ENCODE measurements at places on chromosomes 6 and 20.

- no peak for DNase-seq
Observed at GRCh38 chr6:23563323-23563722, 562.7 kb upstream of the NRSN1 start.

DNA sequence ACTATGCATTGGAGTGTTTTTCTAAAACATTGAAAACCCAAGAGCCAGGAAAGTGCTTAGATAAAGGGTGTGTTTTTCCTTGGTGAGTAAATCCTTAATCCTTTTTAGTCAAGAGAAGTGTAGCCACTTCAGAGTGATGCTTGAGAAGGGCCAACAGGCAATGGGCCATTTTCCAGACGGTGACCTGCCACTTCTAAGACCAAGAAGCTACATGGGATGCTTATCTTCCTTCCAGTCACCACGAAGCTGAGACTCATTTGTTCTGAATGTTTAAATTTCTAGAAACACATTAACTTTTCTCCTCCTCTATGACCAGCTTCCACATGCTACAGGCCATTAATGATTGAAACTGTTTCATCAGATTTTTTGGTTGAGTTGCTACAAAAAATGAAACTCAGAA is 34.4 kb upstream of the NHSL1 start:
- no peak for DNase-seq

GRCh38 chr6:77092971-77093370 is 370.3 kb downstream of the HTR1B start:
- no peak for DNase-seq

DNA sequence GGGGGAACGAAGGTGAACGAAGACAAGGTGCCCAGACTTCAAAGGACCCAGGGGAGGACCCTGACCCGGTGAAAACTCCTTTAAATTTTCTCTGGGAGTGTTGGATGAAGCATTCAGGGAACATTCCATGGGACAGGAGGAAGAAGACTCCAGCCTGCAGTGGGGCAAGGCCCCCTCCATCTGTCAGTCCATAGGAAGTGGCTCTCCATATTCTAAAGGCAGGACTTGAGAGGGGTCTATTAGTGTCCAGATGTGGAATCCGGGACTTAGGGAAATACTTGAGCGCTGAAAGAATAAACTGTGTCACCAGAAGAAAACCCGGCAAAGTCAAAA is 3.2 kb upstream of the BPIFA2 start:
- DNase-seq, result no peak

- DNase-seq, result no peak
Observed at GRCh38 chr20:3702611-3703391, 9.6 kb downstream of the SIGLEC1 start.

DNA sequence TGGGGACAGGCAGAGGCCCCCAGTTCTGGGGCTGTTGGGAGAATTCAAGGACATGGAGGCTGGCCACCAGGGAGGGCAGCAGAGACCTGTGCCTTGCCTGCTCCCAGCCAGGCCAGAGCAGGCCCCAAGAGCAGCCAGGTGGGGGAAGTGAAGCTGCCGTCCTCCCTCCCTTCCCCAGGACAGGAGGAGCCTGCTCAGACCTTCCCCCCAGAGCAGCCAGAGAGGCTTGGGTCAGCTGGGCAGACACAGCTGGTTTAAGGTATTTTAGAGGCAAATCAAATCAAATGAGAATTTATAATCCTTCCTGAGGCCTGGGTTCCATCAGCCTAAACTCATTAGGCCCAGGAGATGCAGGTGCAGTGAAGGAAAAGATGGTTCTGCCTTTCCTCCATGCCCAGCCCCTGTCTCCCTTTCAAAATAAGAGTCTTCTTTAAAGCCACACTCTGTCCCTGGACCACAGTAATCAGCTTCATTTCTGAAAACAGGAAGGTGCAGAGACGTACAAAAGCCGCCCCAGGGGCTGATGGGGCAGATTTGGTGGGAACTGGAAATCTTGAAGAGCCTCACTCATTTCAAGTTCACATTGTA is 21.7 kb downstream of the BMP7 start:
- no peak for DNase-seq

- DNase-seq, result no peak
Observed at GRCh38 chr20:42391807-42392206, 773.6 kb upstream of the CHD6 start.

DNA sequence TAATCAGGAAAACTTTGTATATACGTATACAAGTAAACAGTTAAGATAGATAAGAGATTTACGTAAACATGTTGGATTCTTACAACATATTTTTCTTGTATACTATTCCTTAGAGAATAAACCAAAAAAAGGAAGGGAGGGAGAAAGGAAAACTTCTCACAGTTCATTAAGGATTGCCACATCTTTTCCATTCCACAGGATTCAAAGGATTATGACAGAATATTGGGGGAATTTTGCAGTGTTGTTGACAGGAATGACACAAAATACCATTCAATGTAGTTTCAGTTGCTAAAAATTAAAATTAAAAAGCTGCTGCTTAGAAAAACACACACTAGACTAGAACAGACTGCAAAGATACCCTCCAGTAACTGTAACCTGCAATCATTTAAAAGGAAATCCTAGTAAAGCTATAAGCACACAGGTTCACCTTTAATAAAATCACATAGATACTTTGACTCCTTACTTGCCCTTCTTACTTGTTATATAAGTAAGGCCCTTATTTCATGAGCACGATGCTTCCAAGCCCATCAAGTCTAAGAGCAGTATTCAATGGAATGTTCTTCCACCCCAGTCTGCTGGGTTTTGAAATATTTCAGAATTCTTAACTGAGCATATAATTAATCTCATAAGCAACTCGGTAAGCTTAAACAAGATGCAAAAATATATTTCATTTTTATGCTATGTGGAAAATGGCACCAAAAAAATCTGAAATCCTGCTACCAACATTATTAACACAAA is 107.8 kb downstream of the SMLR1 start:
- no peak for DNase-seq
